Hypothalamus (tissue), 51 donors: ENCODE measurements at places on chromosomes 12 and 14.

- DNase-seq, result no peak
These were observed at the start of gene ERP27 for GRCh38 chr12:14938301-14938700. Gene ERP27 (minus strand): TSS chr12:14938537. CDS start chr12:14938508, 29 bp downstream.

DNA sequence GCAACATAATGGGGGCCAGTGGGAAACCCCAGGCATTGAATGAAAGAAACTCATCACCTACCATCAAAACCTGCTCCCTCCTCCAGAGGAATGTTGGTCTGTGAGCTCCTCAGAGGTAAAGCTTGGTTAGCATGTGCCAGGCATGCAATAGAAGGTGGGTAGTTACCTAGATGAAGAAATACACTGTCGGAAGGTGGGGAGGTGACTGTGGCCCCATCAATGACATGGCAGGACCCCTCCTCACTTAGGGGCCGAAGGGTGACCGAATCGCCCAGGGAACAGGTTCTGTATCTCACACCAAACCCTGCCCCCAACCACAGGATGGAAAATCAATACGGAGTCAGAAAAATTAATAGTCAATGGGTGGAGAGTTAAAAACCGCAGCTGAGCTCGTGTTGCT, 135.6 kb downstream of the BCL11B start:
- DNase-seq, result no peak

DNA sequence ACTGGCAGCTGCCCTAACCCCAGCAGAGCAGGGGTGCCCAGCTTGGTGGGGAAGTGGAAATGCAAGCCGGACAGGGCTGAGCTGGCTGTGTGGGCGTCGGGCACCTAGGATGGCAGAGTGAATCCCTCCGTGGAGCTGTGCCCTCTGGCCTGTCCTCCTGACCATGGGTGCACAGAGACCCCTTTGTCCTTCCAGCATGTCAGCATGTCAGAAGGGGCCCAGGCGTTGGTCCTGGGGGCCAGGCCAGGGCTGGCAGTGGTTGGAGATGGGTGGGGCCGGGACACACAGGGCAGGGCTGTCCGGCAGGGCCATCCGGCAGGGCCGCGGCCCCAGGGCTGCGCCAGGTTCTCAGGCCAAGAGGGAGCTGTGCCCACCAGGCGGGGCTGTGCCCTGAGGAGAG, 8.8 kb upstream of the TEX22 start:
- no peak for DNase-seq

GRCh38 chr14:65224799-65225198, 122.5 kb upstream of the MAX start:
- no peak for DNase-seq

DNA sequence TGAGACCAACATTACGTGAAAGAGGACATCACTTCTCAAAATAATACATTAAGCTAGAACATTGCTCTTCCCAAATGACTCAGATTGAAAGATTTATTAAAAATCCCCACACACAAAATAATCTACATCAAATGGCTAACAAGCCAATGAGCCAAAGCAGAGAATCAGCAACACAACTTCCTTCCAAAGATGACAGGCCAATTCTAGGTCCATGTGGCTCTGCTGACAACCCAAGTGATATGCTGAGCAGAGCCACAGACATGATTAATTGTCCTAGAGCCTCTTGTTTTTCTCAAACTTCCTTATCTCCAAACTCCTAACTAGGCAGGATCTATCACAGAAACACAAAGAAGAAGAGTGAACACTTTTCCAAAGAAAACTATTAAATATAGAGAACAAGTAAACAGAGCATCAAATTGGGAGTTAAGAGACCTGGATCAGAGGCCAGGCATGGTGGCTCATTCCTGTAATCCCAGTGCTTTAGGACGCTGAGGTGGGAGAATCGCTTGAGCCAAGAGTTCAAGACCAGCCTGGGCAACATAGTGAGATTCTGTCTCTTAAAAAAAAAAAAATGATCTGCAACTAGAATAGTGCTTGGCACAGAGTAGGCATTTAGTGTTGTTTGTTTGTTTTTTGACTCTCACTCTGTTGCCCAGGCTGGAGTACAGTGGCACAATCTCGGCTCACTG, 38.5 kb downstream of the SENP1 start:
- DNase-seq, result no peak

GRCh38 chr14:105485739-105486162, 935 bp upstream of the CRIP1 start:
- DNase-seq, result no peak

DNA sequence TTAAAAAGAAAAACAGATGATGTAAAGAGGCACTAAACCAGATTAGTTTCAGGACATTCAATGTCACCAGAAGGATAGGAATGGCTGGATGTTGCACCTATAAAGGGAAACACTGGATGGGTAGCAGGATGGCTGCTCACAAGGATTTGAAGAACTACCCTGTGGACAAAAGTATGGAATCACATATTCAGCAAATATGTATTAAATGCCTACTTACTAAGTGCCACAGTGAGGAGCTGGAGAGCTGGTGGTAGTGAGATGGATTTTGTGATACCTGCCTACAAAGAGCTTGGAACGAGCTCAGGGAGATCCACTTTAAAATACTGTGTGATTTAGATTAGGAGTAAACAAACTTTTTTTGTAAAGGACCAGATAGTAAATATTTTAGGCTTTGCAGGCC, 316.2 kb downstream of the PAWR start:
- no peak for DNase-seq

GRCh38 chr14:100616854-100617409, 29.7 kb upstream of the BEGAIN start:
- no peak for DNase-seq
